OCI-LY7 (cell line): ENCODE measurements at places on chromosomes 7 and 10.
A peak's percentile ranks its signal among the peaks of the same experiment; 100 is the strongest.

DNA sequence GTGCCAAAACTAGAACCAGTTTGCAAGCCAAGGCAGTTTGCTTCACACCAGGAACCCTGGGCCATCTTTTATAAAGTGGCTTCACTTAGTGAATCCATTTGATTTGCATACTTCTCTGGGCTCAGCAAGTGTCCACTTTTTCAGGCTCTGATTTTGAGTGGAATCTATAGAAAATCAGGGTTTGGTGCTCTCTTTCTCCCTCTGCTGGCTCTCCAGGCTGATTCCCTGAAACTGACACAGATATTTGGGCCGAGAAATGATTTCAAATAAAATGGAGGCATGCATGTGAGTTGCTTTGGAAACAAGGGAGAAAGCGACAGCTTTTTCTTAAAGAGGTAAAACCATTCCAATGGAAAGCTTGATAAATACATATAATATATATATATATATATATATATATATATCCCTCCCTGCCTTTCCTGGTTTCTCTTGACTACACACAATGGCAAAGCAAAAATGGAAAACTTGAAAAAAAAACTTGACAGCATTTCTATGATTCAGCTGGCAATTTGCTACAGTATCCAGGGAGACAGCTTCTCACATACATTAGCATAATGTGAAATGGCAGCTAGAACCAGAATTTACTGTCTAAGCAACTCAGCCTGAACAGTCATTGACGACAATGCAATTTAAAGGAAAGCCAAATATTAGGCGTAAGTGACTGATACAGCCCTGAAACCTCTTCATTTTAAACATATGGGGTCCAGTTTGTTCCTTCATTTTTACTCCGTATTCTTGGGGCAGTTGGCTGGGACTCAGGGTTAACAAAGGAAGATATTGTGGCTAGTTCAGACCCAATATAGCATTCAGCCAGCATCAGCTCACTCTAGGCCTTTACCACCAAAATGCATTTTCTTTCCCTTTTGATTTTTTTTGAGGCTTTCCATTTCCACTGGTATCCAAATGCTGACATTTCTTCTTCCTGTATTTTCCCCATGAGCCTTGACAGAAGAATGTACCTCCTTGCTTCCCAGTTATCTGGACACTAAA lies 188.5 kb downstream of the TMEM178B start:
- no peak for DNase-seq

GRCh38 chr10:25026463-25026862 lies 10.1 kb downstream of the THNSL1 start:
- DNase-seq = no peak

DNA sequence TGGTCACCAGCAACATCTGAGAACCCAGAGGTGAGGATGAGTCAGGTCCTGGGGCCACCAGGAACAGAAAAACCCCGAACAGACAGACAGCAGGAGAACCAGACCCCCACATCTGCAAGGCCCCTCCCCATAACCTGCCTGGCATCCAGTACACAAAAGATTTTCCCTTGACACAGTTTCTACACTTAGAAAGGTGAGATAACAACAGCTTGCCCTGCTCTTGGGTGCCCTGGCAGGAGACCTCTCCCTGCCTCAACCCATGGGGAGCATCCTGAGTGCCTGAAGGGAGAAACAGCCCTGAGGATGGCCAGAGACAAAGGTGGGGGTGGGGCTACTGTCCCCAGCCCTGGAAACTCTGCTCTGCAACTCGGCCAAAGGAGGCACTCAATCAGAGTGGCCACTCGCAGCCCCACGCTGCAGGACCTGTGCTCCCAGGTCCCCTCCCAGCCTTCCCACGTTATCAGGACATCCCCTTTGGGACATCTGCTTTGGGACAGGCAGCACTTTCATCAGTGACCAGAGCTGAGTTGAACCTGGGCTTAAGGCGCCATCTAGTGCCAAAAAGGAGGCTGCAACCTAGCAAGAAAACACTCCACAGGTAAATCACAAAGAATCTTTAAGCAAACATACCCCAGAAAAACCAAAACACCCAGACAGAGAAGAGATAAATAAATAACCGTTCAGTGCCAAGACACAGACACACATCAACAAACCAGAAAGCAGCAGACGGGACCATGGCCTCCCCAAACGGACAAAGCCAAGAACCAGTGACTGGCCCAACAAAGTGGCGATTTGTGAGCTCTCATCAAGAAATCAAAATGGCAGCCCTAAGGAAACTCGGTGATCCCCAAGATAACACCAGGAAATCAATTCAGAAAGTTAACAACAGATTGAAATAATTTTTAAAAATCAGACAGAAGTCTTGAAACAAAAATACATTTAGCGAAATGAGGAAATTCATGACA lies 233.7 kb downstream of the PTPRN2 start:
- peak; percentile 30 for DNase-seq

DNA sequence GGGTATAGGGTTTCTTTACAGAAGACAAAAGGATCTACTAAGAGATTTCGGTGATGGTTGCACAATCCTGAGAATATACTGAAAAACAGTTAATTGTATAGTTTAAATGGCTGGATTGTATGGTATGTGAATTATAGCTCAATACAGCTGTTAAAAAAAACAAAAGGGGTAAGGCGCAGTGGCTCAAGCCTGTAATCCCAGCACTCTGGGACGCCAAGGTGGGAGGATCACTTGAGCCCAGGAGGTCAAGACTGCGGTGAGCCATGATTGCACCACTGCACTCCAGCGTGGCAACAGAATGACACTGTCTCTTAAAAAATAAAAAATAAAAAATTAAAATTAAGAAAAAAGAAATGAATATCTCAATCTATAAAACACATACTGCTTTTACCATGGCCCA lies 18.5 kb downstream of the ESYT2 start:
- no peak for DNase-seq

DNA sequence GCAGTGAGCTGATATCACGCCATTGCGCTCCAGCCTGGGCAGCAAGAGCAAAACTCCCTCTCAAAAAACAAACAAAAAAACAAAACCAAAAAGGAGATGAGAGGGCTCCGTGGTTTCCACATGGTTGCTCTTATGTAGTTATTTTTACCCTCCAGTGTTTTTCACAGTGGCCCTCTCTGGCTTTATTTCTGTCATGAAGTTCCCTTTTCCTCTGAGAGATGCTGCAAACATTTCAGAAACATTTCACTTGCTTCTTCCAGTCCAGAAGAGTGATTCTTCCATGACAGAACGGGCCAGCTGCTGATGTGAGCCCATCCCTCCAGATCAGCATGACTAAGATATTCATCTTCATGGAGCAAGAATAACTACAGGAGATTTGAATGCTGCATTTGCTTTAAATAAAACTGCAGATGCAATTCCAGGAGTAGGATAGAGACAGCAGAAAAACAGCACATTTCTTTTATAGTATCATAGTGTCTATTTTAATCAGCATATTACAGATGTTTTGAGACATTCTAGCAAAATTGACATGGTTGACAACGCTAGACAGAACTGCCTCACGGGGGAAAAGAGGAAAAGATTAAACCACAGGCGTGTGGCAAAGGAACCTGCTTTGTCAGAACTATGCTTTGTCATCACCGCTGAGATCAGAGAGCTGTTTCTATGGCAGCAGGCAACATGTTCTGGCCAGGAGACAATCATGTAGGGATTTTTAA lies 40.3 kb downstream of the NRCAM start:
- peak; percentile 58 for DNase-seq

DNA sequence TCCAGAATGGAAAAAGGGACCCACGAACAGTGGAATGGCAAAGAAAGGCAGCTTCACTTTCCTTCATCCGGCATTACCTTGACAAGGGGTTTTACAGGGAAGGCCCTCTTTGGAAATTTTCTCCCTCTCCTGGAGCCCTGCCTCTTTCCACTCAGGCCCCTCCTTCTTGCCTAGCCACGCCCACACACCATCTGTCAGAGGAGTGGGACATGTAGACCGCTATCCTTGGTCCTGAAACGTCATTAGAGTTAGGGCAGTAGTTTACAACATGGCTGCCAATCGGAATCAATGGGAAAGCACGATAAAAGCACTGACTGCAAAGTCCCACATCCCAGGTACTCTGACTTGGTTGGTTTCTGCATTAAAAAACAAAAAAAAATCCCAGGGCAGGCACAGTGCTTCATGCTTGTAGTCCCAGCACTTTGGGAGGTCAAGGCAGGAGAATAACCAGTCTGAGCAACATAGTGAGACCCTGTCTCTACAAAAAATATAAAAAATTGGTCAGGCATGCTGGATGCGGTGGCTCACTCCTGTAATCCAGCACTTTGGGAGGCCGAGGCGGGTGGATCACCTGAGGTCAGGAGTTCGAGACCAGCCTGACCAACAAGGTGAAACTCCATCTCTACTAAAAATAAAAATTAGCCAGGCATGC lies 96.4 kb downstream of the MARCHF5 start:
- DNase-seq = peak; percentile 58

DNA sequence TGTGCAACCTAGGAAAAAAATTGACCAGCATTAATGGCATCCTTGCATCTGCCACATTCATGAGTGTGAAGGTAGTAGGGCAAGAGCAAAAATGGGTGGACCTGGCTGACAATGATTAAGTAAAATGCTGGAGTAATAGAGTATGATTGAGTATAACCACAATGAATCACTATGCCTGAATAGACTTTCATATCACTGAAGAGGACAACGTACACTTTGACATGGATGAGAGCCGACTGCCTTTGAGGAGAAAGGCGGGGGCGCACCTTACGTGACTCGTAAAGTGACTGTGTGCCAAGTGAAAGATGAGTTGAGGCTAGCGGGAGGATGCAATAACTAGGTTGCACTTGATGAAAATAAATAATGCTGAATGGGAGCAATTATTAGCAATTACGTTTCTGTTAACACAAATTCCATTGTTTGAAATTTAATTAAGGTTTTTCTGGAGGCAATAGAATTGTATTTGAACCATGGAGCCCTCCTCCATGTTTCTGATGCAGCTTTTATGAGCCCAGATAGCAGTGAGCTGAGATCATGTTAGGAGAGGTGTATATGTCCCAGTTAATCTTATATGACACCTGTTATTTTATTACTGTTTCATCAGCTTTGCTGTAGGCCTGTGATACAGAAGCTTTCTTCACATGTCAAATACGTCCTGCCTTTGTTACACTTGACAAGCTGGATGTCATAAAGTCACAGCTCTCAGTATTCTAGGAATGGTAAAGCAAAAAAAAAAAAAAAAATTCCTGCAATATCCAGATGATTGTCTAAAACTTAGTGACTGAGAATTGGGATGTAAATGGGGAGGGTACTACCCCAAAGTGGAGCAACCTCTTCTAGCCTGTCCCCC lies 596.5 kb downstream of the NXPH1 start:
- DNase-seq = no peak

DNA sequence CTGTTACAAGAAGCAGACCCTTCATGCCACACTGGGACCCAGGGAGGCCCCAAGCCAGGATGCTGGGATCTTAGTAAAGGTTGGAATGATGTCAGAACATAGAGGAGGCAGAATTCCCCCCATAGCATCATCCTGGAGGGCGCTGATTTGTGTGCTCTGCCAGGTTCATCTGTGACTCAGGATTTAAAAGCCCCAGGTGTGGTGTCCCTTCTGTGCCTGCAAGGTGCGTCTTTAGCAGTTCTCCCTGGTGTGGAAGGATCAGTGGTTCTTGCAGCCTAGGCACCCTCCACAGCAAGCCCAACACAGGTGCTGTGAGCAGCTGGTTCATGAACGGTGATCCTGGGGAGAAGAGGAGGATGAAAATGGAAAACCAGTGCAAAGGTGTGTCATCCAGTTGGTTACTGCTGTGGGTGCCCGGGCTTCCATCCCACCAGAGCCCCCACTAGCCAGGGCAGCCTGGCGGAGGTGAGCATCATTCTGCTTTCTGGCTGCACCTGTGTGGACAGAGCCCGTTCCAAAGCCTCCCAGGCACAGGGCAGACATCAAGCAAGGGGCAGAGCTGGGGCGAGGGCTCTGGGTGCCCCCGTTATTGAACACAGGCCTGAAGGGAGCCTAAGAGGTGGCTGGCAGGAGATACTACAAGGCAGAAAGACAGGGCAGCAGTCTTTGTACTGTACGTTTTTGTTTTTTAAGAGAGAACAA lies 49.5 kb downstream of the IKZF1 start:
- no peak for DNase-seq

DNA sequence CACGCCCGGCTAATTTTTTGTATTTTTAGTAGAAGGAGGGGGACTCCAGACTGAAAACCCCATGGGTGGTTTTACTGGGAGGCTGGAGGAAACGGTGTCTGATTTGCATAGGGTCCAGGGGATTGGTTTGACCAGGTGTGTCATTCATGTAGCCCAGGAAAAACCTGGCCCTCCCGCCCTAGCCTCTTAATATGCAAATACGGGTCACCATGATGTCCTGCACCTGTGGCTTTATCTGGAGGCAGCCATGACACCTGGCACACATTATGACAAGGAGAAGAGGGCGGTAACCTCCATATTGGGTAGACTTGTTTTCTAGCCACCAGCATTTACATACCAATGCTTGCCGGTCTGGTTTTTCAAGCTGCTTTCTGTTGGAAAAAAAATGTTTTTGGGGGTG lies 68.0 kb downstream of the TRIL start:
- peak; percentile 40 for DNase-seq

DNA sequence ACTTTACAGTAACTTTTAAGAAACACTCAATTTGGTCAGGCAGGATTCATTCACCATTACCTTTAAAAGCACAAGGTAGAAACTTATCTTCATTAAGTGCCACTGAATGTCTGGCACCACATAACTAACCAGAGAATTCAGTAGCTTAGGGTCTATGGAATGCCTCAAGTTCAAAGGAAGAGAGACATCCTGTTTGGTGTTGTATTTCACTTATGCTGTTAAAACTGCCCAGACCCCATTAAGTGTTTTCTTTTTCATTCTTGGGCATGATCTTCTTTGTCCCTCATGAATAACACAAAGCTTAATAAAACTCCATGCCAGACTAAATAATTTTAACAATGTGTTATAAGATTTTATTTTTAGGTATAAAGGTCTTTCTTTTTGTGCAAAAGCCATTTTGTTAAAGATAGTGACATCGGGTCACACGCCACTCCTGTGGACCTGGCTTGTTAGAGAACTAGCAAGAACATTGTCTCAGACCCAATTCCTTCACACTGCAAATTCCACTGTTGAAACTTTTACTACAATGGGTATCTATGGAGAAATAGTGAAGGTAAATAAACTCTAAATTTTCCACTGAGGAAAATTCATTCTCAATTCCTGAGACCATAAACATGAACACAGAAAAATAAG lies 221.0 kb downstream of the TWIST1 start:
- DNase-seq = no peak

DNA sequence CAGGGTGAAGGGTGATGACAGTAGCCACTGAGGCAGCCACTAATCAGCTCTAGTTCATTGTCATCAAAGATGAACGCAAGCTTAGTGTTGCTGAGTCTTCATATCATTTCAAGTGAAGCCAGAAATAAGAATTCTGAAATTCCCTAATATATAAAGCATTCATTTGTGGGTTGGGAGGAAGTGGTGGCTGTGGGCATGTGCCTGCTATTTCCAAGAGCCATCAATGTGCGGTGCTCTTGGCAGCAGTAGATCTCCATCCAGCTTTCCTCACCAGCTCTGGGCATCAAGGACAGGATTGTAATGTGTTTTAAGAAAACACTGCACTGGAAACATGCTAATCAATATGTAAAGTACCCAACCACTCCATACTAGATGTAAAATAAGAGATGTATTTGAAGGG lies 202.5 kb upstream of the AHR start:
- no peak for DNase-seq

- DNase-seq = no peak
Measured at GRCh38 chr10:132347211-132347930, 15.4 kb downstream of the LRRC27 start.
